Memory B cell (primary cell): ENCODE measurements at places on chromosomes 16 and 17.

DNA sequence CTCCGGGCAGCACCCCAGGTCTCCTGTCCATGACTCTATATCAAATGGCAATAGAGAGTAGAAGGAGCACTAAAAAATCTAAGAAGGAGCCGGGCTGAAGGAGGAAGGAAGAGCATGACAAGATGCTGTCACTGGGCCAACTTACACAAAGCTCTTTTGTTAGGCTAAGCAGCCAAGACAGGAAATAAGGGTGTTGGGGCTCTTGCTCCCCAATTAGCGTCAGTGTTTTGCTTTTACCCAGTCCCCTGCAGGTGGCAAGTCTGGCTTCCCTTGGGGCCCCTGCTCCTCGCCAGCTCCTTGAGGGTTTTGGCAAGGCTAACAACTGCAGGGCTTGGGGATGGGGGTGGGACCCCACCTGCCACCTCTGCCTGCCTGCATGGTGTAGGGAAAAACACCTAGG lies 120.5 kb downstream of the CCT6B start:
- DNase-seq: no peak

- DNase-seq: no peak
These were observed 480.1 kb downstream of the SOX9 start for GRCh38 chr17:72600934-72601333.

- DNase-seq: no peak
These were observed 1.4 kb upstream of the ORAI3 start for GRCh38 chr16:30947541-30947858.

- no peak for DNase-seq
These were observed 16.5 kb downstream of the CRISPLD2 start for GRCh38 chr16:84836234-84836647.

DNA sequence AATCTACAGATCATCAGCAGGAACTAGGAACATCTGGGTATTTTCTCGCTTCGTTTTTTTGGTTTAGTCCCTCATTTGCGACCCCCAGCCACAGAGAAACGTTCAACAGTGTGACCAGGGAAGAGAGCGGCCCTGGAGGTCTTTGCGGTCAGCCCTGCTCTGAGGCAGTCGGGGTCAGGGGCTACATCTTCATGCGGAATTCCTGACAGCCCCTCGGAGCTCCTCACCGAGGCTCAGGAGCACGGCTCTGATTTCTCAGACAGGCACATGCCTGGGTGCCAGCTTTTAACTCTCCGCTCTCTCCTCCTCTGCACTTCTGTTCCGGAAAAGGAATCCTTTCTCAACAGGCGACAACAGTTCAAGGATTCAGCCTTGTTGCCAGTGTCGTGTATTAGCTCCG lies 8.0 kb upstream of the WDR45B start:
- DNase-seq: no peak

DNA sequence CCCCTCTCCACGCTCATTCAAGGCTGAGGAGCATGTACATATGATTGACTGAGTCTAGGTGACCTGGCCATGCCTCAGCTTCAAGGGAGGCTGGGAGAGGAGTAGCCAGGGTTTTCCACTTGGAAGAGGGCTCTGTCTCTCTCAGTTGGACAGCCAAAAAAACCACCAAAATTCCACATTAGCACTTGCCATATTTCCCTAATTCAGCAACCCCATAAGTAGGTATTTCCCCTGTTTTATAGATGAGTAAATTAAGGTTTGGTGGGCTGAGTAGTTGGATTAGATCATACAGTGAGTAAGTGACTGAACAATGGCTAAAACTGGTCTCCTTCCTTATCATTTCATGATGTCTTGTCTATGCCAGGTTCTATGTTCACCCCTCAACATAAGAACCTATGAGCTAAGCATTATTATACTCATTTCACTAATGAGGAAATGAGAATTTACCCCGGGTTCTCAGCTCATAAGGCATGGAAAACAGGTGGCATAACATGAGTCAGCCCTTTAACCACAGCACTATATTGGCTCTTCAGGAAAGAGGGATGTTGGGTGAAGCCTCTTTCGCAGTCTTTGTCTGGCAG lies 68.0 kb upstream of the GAS7 start:
- DNase-seq: no peak

- DNase-seq: no peak
These were observed 18.3 kb upstream of the GNA13 start for GRCh38 chr17:65074778-65075250.

DNA sequence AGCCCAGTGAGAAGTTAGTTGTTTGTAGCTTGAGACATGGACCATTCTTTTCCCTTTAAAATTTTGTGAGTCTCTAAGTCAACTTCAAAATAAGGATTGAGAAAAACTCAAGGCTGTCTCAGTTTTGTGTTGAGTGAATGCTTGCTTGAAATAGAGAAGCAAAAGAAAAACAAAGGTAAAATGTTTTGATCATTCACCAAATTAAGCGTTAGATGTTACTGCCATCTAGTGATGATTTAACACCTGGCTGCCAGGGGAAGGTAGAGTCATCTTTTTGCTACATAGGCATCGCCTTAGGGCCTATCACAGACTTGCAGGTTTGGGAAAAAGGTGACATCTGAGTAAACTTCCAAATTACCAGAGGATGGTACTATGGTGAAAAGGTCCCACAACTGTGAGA lies 74.4 kb downstream of the PCTP start:
- DNase-seq: no peak

GRCh38 chr16:85683363-85683762 lies 5.4 kb downstream of the GINS2 start:
- no peak for DNase-seq

DNA sequence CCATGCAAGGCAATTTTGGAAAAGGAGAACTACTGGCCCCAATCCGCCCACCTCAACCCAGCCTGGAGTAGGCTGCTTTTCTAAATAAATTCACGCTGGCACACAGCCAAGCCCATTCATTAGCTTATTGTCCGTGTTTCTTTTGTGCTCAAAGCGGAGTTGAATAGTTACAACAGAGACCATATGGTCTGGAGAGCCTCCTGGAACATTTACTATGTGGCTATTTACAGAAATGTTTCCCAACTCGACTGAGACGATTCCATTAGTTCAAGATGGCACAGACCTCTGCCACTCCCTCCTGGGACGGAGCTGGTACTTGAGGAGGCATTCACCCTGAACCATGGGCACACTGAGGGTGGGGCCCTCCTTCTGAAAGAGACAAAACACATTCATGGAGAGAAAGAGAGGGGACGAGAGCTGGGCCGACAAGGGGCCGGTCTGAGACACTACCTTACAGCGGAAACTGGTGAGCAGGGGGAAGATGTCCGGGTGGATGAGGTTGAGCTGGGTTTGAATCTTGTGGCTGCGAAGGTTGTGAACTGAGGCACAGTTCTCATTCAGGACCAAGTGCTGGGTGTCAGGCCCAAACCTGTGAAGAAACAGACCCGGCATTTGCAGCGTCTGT lies 15.7 kb downstream of the ELAC2 start:
- no peak for DNase-seq

DNA sequence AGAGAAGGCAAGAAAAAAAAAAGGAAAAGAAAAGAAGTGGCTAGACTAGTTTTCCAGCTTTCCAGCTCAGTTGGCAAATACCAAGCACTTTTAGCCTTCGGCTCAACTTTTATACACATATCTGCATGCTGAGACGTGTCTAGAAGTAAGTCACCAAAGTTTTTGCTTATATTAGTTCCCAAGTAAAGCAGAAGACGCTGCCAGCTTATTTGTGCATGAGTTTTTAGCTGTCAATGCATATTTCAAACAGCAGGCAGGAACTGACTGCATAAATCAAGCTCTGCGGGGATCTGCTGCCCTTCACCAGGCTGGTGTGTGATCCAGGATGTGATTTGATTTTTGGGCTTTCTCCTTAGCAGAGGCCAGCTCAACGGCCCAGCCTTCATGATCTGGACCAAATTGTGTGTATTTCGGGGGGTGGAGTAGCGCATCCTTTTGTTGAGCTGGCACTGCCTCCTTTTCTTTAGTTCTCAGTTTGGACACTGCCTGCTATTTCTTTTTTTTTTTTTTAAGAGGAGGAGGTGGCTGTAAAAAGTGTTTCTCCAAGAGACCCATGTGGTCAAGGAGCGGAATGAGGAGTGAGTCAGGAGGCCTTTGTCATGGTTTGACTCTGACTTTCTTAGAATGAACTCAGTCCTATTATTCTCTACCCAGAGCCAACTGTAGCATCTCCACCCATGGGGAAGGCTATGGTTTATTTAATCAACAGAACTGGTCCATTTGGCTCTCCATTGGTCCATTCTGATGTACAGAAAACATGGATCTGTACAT lies 162.6 kb upstream of the XYLT1 start:
- no peak for DNase-seq

DNA sequence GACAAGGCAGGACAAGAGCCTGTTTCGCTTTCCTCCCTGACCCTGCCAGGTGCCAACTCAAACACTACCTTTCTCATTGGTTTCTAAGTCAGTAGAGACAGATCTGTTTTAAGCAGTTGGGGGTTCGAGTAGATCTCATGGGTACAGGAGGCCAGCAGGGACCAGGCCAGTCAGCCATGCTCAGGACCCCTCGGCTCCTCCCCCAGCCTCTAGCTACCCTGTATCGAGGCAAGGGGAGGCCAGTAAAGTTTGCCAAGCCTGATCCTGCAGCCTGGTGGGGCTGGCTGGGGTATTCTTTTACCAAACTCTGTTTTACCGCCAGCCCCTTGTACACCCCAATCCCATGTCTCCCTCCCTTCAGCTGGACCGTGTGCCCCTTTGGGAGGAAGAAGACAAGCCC lies 26.6 kb downstream of the OR1D5 start:
- DNase-seq: no peak

GRCh38 chr16:73101568-73101967 lies 53.6 kb upstream of the ZFHX3 start:
- DNase-seq: no peak

DNA sequence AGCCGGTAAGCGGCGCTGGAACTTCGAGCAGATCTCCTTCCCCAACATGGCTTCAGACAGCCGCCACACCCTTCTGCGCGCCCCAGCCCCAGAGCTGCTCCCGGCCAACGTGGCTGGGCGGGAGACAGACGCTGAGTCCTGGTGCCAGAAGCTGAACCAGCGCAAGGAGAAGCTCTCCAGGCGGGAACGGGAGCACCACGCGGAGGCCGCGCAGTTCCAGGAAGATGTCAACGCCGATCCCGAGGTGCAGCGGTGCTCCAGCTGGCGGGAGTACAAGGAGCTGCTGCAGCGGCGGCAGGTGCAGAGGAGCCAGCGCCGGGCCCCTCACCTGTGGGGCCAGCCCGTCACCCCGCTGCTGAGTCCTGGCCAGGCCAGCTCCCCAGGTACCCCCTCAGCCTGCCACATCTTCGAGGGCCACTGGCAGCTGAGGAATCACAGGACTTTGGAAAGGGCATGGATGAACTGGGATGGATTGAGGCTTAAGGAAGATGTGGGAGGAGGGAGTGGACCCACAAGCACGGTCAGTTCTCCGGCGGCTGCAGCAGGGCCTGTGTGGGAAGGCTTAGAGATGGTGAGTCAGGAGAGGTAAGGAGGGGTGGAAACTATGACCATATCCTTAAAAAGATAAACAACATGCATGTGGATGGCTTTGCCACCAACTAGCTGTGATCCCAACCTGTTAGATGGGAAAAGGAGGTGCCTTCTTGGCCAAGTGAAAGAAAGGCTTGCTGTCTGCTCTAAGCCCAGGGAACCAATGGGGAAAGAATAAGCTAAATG lies 3.4 kb upstream of the LLGL2 start:
- DNase-seq: no peak

DNA sequence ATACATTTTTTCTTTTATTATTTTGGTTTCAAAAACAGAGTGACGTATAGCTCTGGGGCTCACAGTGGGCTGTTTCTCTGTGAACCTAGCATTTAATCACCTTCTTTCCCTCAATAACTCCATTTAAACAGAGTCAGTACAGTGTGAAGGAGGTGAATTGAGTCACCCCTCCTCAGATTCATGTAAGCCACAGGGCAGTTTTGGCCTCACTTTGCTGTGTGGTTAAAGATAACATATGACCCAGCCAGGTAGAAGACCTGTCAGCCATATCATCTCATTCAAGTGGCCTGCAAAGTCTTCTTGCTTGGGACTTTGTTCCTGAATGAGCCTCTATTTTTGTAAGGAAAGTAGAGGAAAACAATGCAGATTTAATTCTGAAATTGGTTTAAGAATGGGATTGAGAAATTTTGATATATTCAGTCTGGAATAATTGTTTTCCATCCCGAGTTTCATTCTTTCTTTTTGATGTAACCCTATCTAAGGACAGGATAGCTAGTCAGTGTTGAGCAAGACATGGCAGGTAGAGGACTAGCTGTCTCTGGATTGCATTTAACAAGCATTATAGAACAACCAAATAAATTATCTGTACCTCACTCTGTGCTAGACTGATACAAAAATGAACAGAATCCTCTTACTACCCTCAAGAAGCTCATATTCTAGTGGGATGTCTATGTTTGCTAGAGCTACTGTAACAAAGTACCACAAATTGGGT lies 13.1 kb downstream of the MAP2K6 start:
- no peak for DNase-seq

GRCh38 chr17:56034197-56034635 lies 119.1 kb upstream of the ANKFN1 start:
- no peak for DNase-seq

DNA sequence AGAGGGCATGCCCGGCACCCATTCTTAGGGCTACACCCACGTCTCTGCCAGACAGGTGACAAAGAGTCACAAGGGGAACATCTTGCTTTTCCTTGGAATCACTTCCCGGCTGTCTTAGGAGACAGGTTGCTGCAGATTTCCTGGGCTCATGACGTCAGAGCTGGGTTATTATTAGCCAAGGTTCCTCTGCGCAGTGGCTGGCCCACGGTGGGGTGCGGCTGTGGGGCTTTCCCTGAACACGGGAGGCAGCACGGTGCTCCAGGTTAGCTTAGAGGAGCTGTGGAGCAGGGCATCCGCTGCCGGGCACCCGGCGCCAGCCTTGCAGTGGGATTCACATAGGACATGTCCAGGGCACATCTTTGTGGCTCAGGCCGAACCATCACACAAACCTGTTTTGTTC lies 118.0 kb upstream of the PLCG2 start:
- no peak for DNase-seq

DNA sequence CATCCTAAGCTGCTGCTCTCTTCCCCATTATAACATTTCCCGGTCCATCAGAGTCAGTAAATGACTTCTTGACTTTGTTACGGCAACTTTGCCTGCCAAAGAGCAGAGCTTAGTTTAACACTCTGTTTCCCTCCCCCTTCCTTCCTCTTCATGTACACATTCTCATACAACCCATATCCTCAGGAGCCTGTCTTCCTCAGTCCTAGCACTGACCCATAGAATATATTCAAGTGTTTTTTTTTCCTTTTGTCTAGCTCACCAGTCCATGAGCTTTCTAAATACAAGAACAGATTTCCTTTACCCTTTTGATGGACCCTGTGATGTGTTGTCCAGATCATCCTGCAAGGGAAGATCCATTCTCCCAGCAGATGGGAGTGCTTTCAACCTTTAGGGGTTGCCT lies 97.0 kb upstream of the MON1B start:
- no peak for DNase-seq

DNA sequence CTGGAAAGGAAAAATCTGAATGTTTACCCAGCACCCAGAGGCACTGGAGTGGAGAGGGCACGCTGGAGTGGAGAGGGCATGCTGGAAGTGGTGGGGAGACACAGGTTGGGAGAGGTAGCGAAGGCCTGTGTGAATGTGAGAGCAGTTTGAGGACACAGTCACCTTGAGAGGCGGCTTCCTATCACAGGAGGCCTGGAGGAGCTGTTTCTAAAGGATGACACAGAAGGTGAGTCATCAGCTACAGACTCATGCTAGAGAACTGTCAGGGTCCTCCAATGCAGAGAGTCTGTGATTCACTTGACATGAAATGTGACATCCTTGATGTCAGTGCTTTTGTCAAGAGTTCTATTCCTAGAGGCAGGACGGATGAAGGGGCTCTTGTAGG lies 13.8 kb downstream of the CTRL start:
- no peak for DNase-seq
